GM23338 (cell line): ENCODE measurements at places on chromosomes 12 and 14. TPM values are rescaled to one million over a fixed set of nuclear protein-coding genes. Genes with fewer than 3 reads are reported as not detected.

The IL26 gene
- not detected in 2 replicates for total RNA-seq

The TRHDE gene
- total RNA-seq, result 5.7 and 7.7 TPM in 2 replicates

The PPFIA2 gene
- total RNA-seq, result 5.9 and 7.2 TPM in 2 replicates

The TPPP2 gene
- not detected in 2 replicates for total RNA-seq

The ATL1 gene
- 5.9 and 7.0 TPM in 2 replicates for total RNA-seq

The TAS2R43 gene
- 2.6 and 2.7 TPM in 2 replicates for total RNA-seq

The ANO2 gene
- 3.3 and 4.6 TPM in 2 replicates for total RNA-seq
